ENCODE measurements at places on chromosomes 13 and 19. TPM values are rescaled to one million over a fixed set of nuclear protein-coding genes. Genes with fewer than 3 reads are reported as not detected.

Gene ZFP30
- 8.8 TPM for total RNA-seq

Gene LATS2
- total RNA-seq = 1.4 TPM

Gene SLC6A16
- 0.95 TPM for total RNA-seq

Gene PTGIR
- 24.8 TPM for total RNA-seq

Gene ZSWIM4
- 4.9 TPM for total RNA-seq

Gene ZNF723
- not detected for total RNA-seq

Gene CTXN1
- total RNA-seq = 0.91 TPM

Gene PDCD2L
- total RNA-seq = 40.3 TPM

Gene ERICH4
- total RNA-seq = not detected

Gene PODNL1
- 0.21 TPM for total RNA-seq

Gene CGB1
- not detected for total RNA-seq

Gene ZNF568
- 7.1 TPM for total RNA-seq

Gene ETV2
- total RNA-seq = 2.1 TPM

Gene BBC3
- 15.5 TPM for total RNA-seq

Gene MYBPC2
- not detected for total RNA-seq

Gene SUGT1
- total RNA-seq = 65.6 TPM

Gene LHB
- not detected for total RNA-seq

Gene KLK15
- not detected for total RNA-seq
